ENCODE measurements at places on chromosomes 7 and 10.
A peak's percentile ranks its signal among the peaks of the same experiment; 100 is the strongest.

GRCh38 chr10:106284802-106285587, 879.5 kb downstream of the SORCS1 start:
- no peak for DNase-seq

DNA sequence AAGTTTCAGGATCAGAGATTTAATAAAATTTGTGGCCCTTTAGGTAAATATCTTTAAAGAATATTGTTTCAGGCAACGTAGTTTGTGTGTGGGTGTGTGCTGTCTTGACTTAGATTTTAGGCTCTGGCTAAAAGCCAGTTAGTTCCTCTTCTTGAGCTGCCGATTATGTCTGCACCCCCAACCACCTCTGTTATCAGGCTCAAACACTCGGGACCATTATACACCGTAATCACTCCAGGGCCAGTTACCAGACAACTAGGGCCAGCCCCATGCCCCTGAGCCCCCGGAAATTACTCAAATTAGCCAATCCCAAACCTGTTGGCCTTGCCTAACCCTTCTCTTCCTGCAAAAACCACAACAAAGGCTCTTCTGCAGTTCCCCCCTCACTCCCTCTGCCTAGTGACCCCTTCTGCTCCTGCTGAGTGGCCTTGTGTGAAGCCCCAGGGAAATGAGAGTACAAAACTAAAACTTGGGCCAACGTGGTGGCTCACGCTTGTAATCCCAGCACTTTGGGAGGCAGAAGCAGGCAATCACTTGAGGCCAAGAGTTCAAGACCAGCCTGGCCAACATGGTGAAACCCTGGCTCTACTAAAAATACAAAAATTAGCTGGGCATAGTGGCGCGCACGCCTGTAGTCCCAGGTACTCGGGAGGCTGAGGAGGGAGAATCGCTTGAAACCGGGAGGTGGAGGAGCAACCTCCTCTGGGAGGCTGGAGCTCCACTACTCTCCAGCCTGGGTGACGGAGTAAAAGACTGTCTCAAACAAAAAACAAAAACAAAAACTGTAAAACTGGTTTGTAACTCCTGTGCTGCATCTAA, 9.2 kb upstream of the HNRNPF start:
- DNase-seq = no peak

GRCh38 chr10:104690959-104691358, 49.9 kb downstream of the SORCS3 start:
- DNase-seq = no peak

DNA sequence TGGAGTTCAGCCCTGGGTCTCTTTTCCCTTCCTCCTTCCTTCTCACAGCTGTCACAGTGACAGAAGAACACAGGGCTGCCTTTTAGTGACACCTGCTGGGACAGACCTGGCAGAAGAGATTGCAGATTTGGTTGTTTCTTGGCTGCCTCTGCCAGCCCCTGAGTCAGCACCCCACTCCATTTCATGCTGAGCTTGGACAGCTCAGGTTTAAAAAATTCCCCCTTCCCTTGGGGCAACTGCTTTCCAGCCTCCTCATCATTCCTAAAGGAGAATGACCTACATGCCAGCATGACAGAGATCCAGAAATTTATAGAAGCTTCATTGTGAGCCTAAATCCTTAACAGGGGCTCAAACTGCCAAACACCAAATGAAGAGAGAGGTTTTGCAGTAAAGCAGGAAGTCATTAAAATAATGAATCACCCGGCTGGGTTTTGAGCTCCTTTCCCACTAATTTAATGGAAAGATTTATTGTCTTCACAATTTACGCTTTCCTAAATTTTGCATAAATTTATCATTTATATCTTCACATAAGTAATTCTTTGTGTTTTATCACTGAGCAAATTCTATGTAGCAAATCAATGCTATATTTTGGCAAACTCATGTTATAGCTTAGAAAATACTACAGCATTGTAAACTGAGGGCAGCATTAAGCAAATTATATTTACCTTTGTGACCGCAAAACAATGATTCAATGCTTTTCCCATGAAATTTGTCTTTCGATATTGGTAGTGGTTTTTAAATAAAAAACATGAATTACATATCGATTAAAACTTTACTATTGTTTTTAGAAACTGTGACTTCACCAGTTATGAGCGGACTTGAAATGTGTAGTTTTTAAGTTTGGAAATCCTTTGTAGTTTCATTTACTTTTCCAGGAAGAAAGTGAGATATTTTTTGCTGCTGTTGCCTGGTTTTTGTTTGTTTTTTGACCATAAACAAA, 399.5 kb upstream of the ANKRD30A start:
- peak; percentile 81 for DNase-seq
